ENCODE measurements at places on chromosomes 12 and 14.

DNA sequence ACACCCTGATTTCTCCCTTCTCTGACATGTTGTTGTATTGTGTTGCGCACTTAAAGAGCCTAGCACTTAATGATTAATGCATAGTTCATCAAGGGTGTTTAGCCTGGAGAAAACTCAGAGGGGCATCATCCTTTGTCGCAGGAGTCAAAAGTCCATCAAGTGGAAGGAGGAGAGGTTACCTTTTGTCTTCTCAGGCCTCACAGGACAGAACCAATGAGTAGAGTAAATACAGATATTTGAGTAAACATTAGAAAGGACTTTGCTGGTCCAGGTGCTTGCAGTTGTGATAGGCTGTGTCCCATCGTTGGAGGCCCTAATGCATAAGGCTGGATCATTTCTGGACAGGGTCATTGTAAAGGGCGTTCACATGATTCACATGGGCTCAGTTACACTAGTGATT is 430.9 kb downstream of the PCNX1 start:
- no peak for DNase-seq

DNA sequence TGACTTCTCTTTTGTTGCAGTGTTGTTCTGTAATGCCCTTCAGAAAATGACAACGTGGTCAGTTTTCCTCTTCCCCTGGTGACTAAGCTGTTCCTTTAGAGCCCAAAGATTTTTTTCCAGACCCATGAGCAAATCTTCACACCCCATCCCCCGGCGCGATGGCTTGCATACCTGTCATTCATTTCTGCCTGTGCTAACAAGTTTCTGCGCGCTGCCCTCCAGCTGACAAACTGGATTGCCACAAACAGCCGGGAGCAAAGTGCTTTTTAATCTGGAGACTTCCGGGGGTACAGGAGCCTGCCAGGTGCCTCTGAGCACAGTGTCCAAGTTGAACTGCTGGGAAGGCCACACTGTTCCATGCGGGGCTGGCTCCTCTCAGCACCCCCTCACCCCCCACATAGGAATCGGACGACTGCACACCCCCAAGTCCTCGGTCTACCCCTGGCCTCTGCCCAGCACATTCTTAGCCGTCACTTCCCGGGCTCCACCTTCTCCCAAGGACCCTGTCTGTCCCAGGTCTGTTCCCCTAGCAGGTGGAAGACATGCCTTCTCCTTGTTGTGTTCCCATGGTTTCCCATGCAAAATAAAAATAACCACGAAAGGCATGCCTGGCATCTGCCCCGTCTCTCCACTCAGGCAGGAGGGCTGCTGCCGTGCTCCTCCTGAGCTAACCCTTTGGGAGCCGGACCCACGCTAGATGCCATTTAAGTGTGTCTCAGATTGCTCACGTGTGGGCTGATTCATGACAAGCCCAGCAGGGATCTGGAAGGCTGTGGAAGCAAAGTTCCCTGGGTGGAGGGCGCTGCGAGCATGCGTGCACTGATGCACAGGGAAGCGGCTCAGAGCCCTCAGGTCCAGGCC is 14.1 kb downstream of the RILPL1 start:
- no peak for DNase-seq

- DNase-seq, result no peak
Observed at GRCh38 chr12:47819138-47819895, 386 bp downstream of the HDAC7 start.

DNA sequence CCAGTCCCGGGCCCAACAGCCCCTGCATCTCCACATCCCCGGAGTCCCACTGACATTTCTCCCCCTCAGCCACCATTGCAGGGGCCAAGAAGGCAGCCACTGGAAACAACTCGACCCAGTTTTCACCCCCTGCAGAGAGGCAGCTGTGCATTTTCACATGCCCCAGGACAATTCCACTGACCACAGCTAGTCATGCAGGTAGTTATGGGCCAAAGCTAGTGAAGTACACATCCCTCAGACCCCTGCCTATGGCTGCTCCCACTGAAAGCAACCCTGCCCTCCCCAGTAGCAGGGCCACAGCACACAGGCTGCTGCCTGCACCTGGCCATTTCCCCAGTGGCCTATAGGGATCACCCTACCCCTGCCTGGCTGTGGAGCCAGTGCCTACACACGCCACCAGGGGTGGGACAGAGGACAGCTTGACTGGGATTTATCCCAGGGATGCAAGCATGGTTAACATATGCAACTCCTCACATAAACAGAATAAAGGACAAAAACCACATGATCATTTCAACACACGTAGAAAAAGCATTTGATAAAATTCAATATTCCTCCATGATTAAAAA is 154.0 kb downstream of the NDUFA12 start:
- no peak for DNase-seq

GRCh38 chr14:61308198-61308597 is 13.2 kb upstream of the PRKCH start:
- DNase-seq, result no peak

DNA sequence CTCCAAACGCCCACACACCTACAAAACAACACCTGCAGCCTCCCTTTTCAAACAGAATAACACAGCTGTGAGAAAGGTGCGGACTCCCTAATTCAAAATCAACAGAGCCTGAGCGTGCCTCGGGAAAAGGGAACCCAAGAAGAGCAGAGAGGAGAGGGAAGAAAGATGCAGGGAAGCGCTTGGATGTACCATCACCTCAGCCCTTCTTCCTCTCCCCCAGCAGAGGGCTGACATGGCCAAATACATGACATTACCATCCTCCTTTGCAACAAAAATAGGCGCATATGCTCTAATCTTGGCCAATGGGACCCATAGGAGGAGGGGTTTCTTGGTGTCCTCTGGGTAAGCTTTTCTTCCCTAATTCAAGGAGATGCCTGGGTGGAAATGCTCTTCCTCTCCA is 78.0 kb downstream of the CPSF2 start:
- no peak for DNase-seq

GRCh38 chr12:13373131-13373530 is 176.6 kb downstream of the EMP1 start:
- DNase-seq, result no peak

GRCh38 chr14:35879654-35880249 is 53.6 kb downstream of the BRMS1L start:
- DNase-seq, result no peak

GRCh38 chr14:58078068-58078467 is 73.9 kb downstream of the ARMH4 start:
- DNase-seq, result no peak

- DNase-seq, result no peak
Observed at GRCh38 chr12:76919383-76920171, 40.8 kb upstream of the CSRP2 start.

GRCh38 chr12:28987538-28988324 is 161.3 kb upstream of the FAR2 start:
- DNase-seq, result no peak

- DNase-seq, result no peak
Observed at GRCh38 chr12:124608450-124608870, 41.0 kb upstream of the NCOR2 start.

DNA sequence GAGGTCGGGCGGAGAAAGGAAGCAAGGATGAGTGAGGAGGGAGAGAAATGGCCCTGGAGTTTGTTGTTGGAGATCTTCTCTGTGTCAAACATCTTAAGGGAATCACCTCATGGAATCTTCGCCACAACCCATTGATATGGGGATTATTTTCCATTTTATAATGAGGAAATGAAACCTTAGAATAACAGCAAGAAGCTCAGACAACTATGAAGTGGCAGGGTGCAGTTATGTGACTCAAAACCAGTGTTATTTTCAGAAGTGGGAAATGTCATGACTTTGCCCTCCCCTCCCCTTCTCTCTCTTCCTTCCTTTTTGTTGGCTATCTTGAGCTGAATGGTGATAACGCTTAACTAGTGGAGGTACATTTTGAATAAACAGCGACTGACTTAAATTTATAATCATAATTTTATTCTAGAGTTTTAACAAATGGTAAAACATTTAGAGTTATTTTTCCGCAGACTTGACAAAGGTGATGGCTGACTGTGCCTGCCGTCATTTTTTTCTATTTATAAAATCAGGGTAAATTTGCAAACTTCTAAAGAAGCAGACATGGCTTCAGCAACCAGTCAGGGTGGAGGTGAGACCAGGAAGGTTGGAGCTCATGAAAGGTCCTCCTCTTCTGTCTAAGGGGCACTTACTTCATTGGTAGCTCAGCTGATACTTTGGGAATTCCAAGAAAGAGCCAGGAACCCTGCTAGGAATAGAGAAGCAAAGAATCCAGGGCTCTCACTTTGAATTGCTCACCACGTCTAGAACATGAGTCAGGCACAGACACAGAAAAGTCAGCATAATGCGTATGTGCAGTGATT is 232.4 kb downstream of the RGS6 start:
- no peak for DNase-seq

DNA sequence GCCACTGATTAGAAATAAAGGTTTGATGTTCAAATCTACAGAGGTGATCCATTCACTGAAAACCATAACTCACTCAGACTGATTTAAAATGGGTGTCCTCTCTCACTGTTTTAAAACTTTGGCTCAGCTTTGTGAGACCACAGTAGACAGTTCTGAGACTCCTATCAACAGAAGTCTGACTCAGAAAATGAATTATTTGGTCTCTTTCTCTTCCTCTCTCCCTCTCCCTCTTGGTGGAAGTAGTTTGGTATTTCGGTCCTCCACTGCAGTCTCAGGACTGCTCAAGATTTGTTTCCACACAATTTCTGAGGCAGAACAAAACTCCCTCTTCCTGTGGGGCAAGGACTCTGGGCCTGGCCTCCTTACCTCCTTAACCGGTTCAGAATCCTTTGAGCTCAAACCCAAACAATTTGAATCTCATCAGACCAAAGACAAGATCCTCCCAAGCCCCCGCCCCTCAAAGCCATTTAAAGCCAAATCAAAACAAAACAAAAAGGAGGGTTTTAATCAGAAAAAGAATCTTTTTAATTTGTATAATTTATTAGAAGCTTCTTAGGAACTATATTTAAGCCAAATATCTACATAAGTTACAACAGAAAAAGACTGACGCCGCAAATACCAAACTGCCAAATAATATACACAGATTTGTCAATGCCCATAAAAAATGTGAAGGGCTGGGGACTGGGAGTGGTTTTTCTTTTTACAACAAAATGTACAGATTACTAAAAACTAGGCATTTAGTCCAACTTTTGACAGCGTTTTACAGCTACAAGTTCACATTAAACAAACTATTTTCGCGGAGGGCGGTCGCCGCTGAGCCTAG is 3.9 kb downstream of the NKX2-1 start:
- no peak for DNase-seq

DNA sequence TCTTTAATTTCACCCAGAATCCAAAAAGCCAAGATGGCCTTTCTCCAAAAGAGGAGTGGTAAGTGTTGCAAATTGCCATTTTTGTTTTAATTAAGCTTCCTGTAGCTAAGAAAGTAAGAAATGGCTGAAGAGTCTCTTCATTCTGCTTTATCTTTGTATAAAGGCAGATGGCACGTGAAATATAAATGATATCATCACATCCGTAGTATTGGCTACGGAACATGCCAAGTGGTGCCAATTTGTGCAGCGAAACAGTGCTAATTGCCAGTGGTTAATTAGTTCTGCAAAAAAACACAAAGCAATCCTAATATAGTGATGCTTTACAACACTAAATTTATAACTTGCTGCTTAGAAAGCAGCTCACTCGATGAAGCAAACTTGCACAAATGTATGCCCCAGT is 29.4 kb downstream of the PLEKHG7 start:
- no peak for DNase-seq

- no peak for DNase-seq
Observed at GRCh38 chr12:2732290-2732689, 62.5 kb upstream of the FKBP4 start.

GRCh38 chr12:63843721-63844390 is 644 bp upstream of the SRGAP1 start:
- peak; percentile 49 for DNase-seq

DNA sequence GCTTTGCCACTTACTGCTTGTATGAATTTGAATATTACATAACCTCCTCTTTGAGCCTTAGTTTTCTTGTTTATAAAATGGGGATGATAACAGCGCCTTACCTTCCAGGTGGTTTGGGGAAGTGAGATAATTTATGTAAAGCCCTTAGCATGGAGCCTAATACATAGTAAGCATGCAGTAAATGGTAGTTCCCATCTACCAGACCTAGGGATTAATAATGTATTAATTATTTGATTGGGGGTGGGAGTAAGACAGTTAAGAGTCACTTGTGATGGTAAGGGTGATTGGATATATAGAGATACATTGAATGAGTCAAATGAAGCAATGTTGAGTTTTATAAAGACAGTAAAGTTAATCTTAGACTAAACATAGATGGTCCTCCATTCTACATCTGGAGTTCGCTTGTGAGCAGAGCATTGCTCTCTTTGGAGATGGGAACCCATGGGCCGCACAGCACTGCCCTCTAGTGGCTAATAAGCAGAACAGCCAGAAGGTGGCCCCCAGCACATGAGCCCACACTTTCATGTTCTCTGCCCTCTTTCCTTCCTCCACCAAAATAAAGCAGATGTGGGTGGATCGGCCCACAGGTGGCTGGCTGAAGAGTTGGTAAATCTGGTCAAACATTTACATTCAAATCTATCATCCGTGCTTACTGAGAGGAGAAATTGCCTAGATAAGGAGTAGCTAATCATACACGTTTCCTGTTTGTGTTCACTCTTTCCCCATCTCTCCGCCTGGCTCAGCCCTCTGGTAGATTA is 26.5 kb upstream of the TAMALIN start:
- DNase-seq, result peak; percentile 39

- DNase-seq, result peak; percentile 37
Observed at GRCh38 chr14:63840981-63841380, 11.8 kb upstream of the SYNE2 start.

DNA sequence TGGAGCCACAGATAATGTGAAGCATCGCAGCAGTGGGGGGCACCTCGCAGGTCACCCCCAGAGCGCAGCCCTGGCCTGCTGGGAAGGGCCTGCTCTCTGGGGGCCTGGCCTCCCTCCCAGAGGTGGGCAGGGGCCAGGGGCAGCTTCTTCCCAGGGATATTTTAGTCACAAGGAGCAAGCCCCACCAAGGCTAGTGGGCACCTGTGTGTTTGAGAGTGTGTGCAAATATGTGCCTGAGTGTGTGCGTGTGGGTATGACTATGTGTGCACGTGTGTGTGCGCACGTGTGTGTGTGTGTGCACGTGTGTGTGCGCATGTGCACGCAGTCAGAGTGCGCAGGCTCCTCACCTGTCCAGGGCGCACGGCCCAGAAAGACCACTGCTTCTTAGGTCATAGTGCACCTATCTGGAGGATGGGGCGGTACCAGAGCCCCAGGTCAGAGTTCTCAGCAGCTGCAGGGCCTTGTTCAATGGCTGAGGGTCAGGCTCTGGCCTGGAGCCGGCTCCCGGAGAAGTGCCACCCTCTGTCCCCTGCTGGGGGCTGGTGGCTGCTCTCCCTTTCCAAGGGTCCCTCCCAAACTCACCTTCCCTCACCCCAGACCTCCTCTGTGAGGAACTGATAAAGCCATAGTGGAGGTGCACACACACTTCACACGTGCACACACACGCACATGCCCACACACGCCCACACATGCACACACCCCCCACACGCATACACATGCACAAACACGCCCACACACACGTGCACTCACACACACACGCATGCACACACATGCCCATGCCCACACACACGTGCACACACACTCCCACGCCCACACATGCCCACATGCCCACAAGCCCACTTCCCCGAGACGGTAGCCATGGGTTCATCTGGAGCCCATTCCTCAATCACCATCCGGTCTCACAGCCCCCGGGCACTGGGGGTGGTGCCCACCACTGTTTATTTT is 128.5 kb downstream of the KIF26A start:
- DNase-seq, result no peak
